ENCODE measurements at places on chromosomes 11 and 22.

DNA sequence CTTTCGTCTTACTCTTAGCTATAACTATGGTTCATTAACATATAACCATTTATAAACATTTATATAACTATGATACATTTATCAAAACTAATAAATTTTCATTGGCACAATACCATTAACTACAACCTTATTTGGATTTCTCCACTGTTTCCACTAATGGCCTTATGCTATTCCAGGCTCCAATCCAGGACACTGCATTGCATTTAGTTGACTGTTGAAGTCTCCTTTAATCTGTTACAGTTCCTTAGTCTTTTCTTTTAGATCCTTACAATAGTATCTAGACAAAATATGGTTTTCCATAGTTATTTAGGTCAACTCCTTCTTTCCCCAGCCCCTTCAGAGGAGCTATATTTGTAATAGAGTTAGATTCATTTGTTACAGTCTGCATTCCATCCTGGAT is 47.2 kb downstream of the CCDC34 start:
- DNase-seq = no peak

DNA sequence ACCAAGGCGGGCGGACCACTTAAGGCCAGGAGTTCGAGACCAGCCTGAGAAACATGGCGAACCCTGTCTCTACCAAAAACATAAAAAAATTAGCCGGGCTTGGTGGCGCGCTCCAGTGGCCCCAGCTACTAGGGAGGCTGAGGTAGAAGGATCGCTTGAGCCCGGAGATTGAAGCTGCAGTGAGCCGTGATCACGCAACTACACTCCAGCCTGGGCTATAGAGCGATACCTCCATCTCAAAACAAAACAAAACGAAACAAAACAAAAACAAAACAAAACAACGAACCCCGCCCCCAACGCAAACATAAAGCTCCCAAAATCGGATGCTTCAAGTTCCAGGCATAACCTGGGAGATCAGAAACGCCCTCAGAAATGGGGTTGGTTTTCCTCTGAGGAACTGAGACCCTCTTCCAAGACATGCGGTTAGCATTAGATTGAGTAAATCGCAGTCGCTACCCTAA is 564 bp downstream of the LRRC51 start:
- DNase-seq = no peak

DNA sequence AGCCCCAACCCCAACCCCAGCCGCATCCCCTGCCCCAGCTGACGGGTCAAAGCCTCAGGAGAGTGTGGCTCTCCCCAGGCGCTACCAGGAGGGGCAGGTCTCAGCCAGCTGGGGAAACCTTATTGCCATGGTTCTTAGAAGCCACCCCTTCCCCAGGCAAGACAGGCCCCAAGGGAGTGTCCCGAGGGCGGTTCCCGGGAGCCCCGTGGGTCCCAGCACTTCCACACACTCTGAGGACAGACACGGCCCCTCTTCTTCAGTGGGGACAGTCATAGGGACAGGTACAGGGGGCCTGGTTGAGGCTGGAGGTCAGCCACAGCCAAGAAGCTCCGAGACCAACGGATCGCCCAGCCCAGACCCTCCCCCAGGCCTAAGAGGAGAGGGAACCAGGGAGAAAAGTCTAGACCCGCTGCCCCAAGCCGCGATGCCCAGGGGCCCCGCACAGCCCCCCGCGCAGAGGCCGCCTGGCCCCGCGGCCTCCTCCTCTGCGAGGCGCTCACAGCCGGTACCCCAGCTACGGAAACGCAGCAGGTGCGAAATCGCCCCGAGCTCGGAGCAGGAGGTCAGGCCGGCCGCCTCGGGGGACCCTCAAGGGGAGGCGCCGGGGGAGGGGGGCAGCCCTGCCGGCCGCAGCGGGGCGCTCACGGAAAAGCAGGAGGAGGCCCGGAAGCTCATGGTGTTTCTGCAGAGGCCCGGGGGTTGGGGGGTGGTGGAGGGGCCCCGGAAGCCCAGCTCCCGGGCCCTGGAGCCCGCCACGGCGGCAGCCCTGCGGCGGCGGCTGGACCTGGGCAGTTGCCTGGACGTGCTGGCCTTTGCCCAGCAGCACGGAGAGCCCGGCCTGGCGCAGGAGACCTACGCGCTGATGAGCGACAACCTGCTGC is 2.6 kb downstream of the KLHDC7B start:
- no peak for DNase-seq

DNA sequence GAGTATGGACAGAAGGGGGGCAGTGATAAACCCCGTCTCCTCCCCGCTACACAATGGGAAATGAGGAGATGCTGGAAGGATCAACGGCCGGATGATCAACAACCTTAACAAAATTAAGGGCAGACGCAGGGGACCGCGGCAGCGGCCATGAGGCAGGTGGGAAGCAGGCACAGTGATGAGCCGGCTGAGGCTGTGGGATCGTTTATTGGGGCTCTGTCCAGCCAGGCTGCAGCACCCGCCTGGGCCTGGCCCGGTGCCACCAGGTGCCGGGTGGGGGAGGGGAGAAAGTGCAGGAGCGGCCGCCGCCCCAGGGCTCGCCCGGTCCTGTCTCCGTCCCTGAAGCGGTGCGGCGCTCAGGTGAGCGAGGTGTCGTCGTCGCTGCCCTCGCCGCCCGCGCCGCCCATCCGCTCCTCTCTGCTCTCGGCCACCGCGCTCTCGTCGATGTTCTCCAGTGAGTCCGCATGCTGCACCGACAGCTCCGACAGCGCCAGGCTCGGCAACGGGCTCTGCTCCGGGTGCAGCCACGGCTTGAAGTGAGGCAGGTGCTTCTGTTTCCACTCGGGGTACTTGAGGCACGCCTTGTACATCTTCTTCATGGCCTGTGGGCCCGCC is 2.4 kb upstream of the ARAP1 start:
- no peak for DNase-seq

GRCh38 chr22:30178181-30179126 is 68.1 kb downstream of the LIF start:
- no peak for DNase-seq

Data from NCI-H2029 (cell line).